ENCODE measurements at places on chromosomes 6 and 20. TPM values are rescaled to one million over a fixed set of nuclear protein-coding genes. Genes with fewer than 3 reads are reported as not detected.

- peak; percentile 30 for DNase-seq
Observed at GRCh38 chr6:157982563-157983405, 1.1 kb downstream of the SYNJ2 start.

DNA sequence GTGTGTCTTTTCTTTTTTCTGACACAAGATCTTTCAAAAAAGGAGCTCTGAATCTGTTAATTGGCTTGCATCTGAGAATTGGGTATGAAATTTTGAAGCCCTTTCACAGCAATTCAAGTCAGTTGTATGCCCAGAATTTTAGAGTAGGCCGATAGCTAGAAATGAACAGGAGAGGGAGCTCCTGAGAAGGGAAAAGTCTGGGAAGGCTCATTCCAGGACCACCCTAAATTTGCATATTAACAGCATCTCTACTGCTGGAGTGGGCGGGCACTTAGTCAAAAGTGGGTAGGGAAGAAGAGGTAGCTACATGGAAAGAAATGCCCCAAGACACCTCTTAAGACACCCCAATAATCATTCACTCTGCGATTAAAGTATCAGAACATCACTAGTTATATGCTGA, 928.3 kb downstream of the TBC1D32 start:
- no peak for DNase-seq

DNA sequence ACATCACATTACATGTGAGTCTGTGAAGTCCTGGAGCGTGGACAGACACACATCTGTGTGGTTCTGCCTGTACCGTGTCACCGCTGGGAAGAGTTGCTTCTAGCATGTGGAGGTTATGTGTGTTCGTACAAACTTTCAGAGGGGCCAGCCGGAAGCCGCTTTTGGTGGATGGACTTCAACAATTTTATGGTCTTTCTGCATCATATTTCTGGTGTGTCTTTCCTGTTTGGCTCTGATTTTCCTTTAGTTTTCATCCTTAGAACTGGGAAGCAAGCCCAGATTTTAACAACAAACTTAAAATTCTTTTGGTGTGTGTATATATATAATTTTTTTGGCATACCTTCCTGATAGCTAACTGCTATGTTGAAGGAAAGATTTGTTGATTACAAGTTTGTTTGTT, 71.2 kb downstream of the TIAM2 start:
- DNase-seq = no peak

DNA sequence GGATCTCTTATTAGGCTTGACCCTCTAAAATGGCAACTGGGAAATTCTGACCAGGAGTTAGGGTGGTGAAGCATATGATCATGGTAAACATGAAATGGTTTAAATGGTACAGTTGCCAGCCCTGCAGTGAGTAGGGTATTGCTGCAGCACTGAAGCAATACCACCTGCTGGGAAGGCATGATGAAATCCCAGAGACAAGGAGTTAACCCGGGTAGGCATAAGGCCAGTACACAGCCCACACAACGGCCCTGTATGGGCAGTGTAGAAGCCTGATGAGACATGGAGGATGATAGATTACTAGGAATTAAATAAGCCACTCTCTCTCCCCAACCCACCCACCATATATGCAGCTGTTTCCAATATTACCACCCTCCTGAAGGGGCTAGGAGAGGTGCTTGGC, 197.4 kb upstream of the MOCS1 start:
- no peak for DNase-seq

DNA sequence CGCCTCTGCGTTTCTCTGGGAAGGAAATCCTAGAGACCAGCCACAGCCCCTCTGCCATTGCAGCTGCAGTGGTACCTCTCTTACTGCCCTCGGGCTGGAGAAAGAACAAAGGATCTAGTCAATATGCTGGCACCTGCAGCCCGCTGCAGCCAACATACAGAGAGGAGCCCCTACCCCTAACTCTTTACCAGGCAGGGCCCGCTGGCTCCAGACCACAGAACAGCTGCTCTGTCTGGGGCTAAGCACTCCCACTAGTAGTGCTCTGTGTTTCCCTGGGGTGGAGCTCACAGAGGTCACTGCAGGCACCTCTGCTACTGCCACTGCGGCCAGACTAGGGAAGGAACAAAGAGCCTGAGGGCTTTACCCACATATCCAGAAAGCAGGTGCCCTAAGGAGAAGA, 93.8 kb upstream of the IMPG1 start:
- no peak for DNase-seq

DNA sequence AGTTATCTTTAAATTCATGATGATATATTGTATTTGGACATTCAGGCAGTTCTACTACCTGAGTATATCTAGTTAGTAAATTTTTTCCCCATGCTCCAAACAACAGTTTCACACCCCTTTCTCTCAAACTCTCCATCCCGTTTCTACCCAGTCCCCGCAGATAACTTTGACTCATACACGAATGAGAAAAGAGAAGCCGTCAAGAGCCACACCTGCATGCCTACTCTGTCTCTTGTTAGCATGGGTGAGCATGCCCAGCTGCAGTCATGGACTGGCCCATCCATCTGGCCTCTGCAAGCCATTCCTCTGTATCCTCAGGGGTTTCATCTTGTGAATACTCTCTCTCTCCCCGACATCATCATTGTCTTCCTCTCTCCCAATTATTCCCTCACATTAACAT, 41.5 kb downstream of the MYB start:
- no peak for DNase-seq

Gene ITPR3
- total RNA-seq = 66.7 TPM

Gene NFS1
- total RNA-seq = 20.8 TPM

Gene PACSIN1
- total RNA-seq = 2.2 TPM

Gene LATS1
- total RNA-seq = 49.4 TPM

Gene GSTA4
- 2.5 TPM for total RNA-seq

Gene MOCS3
- 2.2 TPM for total RNA-seq

Gene LY86
- 2.2 TPM for total RNA-seq

Gene TRIM15
- not detected for total RNA-seq

Data from natural killer cell (primary cell).